ENCODE measurements at places on chromosomes 16 and 17.

GRCh38 chr16:72797621-72798020 lies 250.3 kb downstream of the ZFHX3 start:
- no peak for DNase-seq

DNA sequence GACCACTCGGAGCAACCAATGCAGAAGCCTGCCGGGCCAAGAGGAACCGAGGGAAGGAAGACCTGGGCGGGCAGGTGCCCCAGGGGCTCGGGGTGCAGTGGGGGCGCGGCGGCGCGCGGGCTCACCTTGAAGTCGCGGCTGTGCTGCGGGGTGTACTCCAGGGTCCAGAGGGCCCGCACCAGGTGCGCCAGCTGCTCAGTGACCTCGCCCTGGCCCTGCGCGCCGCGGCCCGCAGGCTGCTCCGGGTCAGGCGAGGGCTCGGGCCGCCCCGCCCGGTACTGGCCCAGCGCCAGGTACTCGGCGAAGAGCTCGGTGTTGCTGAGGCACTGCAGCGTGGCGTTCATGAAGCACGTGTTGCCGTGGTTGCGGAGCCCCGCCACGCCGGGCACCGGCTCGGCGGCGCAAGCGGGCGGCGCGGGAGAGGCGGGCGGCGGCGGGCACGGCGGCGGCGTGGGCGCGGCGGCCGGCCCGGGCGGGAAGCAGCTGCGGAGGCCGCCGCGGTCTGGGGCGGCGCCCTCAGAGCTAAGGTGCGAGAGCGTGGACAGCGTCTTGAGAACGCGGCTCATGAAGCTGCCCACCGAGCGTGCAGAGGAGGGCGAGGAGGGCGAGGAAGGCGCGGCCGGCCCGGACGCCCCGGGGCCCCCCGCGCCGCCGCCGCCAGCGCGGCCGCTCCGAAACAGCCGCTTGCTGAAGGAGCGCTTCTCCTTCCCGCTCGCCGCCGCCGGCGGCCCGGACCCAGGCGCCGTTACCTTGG lies 562 bp downstream of the USP31 start:
- no peak for DNase-seq

GRCh38 chr16:28057949-28058348 lies 5.6 kb downstream of the GSG1L start:
- no peak for DNase-seq

DNA sequence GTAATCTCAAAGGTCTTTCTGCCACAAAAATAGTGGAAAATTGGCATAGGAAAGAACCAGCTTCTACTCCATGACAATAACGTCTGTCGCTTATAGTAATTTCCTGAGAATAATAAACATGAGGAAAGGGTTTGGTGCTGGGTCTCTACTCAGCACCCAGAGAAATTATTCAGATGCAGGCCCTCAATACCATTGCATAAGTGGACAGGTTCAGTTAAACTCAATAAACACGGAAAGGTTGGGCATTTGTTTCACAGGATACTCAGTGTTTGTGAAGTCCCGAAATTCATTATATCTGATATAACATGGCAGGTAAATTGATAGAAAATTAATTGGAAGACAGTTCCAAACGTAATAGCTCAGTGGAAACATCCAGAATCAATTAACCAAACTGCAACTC lies 254.0 kb downstream of the CNTNAP4 start:
- no peak for DNase-seq

All from cerebellar nuclear complex (tissue), 1 donor.